ENCODE measurements at places on chromosomes 1 and 21.

DNA sequence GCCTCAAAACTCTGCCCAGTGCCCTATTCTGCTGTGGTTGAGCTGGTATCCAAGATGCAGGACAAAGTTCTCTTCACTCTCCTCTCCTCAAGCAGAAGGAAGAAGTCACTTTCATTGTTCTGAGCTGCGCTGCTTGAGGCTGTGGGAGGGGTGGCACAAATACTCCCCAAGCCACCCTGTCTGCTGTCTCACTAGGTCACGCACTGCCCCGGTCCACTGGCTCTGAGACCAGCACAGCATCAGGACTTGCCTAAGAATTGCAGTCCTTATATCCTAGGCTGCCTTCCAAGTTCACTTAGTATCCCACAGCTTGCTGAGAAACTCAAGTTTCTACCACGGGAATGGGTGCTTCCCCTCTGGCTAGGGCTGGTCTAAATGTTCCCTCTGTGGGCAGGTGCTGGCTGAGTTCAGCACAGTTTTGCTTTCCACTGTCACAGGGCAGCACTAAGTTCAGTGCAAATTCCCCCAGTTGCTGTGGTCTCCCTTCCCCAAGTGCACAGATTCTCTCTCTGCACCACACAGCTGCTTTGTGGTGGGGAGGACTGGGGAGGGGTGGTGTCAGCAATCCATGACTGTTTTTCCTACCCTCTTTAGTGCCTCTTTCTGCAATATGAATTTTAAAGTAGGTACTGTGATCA lies 32.4 kb downstream of the SLC9C2 start:
- no peak for DNase-seq

- no peak for DNase-seq
Observed at GRCh38 chr1:238501290-238501689, 610.6 kb upstream of the ZP4 start.

- DNase-seq: no peak
Observed at GRCh38 chr1:10502206-10502605, 27.5 kb downstream of the PEX14 start.

DNA sequence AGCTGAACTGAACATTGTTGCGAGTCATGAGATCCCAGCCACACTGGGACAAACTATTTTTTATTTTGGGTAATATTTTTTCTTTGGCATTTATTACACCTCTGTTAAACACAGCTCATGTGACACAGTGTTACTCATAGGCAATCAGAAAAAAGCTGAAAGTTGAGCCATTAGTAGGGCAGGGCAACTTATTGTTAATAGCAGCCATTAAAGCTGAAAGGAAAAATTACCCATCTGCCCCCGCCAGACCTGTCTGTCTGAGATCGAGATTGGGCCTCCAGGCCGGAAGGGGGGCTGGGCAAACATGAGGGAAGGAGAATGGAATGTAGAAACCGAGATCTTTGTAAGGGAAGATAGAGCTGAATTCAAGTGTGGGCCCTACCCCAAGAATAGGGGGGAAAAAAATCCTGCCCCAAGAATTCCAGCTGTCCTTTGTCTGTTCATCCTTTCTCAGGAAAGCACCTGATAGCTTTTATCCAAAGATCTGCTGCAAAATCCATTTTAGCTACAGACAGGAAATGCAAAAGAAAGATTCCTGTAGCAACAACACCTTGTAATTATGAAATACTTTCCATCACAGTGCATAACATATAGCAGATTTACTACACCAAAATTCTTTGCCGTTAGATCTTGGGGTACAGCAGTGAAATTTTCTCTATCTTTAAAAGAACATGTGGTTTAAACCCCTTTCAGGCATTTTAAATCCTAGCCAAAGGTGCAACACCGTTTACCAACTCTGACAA lies 212.8 kb downstream of the PBX1 start:
- DNase-seq: no peak

- no peak for DNase-seq
Observed at GRCh38 chr1:29798699-29799566, 562.6 kb downstream of the PTPRU start.

- DNase-seq: no peak
Observed at GRCh38 chr21:30126576-30126975, 40.0 kb downstream of the CLDN17 start.

DNA sequence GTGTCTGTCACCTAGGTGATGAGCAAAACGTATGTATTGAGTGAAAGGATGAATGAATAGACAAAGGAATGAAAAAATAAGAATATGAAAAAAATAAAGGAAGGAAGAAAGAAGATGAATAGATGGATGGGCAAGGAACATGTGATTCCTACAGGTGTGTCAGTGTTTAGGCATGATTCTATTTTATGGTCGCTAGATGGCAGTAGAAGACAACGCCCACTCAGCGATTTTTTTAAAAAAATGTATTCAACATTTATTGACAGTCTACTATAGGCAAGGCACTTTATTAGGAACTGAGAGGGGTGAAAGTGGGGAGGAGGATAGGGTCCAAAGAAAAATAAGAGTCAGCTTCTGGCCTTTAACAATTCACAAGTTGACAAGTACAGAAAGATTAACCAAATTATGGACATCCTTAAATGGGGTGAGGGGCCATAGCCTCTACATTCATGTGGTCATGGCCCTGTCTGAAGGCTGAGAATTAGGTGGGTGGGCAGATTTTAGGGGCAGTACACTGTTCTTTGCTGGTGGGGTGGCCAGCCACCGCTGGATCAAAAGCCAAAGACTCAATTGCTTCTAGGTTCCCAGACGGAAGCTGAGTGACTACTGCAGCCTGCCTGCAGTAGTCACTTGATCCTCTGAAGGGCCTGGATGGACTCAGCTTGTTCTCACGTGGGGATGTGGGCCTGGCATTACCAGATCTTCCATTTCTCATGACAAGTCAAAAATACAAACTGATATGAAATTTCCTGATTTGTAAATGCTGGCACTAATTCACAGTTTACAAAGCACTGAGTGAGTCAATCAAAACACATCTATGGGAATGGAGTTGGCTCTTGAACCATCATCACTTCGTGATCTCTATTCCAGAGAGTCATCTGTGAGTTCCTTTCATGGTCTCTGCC lies 83.9 kb downstream of the FASLG start:
- DNase-seq: no peak

DNA sequence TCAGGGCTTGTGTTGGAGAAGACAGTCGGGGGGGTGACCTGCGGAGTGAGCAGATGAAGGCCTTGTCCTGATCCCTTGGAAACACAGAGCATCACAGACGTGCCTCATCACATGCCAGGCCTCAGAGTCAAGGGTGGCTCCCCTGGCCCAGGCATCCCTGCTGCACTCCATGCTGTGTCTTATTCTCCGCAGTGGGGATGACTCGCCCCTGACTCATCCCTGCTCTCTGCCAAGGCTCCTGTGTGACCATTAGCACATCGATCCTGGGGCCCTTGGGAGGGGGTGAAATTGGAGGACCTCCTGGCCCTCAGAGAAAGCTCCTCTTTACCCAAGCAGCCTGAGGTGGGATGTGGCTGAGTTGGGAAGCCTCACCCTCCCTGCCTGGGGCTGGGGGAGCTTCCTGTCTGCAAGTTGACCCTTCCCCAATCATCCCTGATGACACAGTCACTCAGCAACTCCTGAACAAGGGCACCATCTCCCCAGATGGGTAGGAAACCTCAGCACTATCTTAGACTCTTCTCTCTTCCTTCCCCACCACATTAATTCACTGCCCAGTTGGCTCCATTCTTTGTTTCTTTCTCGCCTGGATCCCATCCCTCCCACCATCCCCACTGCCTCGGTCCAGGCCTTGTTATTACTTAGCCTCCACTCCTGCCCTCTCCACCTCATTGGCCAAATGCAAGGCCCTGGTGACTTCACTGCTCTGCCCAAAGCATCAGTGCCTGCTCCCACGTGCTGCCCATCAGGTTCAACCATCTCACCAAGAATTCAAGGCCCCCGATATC lies 74.6 kb downstream of the CAMK2N1 start:
- DNase-seq: no peak

DNA sequence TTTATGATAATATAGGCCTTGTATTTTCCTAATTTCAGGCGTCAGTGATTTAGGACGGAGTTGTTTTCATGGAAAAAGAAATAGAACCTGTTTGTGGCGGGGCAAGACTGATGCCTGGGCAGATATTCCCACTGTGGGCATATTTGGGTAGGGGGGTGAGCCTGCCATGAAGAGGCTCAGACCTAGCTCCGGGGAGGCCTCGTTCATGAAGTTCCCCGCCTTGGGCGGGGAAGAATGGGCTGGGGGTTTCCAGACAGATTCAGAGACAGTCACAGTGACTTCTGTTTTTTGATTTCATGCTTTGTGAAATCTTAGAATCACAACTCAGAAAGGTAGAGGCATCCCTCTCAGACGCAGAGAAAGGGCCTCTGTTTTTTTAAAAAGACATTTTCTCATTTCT lies 36.1 kb downstream of the RUNX3 start:
- DNase-seq: peak; percentile 22

- peak; percentile 72 for DNase-seq
Observed at GRCh38 chr1:169138866-169139670, 32.6 kb downstream of the ATP1B1 start.

GRCh38 chr1:18938707-18939070 lies 17.8 kb downstream of the IFFO2 start:
- no peak for DNase-seq

GRCh38 chr1:248820041-248820585 lies 5.6 kb downstream of the SH3BP5L start:
- DNase-seq: no peak

GRCh38 chr1:246794048-246794827 lies 70.0 kb downstream of the SCCPDH start:
- DNase-seq: no peak

DNA sequence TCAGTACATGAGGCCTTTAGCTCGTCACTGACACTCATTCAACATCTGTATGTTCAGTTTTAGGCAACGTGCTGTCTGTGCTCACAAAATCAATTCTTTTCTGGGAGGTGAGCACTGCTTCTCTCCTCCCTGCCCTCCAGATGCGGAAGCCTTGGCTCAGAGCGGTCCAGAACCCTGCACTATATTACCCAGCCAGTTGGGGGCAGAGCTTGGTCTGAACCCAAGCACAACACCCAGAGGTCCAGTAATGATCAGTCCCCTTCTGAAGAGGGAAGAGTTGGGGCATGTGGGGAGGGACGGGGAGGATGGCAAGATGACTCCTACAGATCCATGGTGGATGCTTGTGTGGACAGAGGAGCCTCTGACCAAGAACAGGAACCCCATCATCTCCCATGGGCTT lies 5.6 kb upstream of the DSCAM start:
- no peak for DNase-seq

GRCh38 chr1:27624467-27625178 lies 10.4 kb downstream of the FGR start:
- peak; percentile 59 for DNase-seq

GRCh38 chr1:119483441-119484200 lies 23.4 kb upstream of the HSD3B1 start:
- DNase-seq: no peak

DNA sequence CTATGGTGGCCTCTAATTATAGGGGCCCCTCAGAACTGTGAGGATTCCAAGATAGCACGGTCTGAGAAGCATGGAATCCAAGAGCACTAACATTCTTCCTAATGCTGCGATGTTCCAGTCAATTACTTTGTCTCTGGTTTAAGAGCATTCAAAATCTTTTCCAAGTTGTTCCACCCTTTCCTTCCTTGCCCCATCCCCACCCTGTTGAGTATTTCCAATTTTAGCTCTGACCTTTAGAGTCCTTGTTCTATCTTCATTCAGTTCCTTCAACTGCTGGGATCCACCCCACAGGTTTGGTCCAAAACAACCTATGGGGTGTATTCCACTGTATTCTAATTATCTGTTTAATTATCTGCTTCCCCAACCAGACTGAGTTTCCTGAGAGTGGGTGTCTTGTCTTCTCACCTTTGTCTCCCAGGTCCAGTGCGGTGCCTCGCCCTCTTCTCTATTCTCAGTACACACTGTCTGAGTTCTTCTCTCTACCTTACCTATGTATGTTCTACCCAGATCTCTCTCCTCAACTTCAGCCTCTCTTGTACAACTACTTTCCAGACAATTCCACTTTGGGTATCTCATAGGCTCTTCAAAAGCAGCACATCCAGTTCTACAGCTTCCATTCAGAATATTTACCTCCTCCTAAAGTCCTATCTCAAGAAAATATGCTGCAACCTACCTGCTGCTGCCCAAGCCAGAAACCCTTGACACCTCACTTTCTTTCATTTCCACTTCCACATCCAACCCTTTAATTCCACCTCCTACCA lies 25.0 kb upstream of the BCL9 start:
- DNase-seq: no peak

DNA sequence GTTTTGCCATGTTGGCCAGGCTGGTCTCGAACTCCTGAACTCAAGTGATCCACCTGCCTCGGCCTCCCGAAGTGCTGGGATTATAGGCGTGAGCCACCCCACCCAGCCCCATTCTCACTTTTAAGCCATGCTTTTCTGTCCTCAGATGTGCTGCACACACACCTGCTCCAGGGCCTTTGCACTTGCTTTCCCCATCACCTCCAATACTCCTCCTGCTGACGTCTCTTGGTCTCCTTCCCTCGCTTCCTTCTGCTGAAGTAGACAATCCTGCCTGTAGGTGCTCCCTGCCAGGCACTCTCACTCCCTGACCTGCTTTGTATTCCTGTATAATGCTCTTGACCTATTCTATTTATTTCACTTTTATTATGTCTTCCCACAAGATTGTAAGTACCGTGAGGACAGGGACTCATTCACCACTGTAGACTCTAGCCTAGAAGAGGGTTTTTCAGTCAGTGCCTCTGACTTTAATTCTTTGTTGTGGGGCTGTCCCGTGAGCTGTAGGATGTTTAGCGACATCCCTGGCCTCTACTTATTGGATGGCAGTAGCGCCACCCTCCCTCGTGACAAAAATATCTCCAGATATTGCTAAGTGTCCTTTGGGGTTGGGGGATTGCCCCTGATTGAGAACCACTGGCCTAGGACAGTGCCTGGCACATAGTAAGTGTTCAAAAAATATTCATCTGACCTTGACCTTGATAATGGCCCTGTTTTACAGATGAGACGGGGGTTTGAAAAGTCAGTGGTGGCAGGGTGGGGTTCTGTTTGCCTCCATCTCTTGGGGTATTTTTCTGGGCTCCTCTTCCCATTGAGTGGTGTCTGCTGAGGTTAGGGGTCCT lies 4.6 kb downstream of the TNFRSF1B start:
- no peak for DNase-seq

DNA sequence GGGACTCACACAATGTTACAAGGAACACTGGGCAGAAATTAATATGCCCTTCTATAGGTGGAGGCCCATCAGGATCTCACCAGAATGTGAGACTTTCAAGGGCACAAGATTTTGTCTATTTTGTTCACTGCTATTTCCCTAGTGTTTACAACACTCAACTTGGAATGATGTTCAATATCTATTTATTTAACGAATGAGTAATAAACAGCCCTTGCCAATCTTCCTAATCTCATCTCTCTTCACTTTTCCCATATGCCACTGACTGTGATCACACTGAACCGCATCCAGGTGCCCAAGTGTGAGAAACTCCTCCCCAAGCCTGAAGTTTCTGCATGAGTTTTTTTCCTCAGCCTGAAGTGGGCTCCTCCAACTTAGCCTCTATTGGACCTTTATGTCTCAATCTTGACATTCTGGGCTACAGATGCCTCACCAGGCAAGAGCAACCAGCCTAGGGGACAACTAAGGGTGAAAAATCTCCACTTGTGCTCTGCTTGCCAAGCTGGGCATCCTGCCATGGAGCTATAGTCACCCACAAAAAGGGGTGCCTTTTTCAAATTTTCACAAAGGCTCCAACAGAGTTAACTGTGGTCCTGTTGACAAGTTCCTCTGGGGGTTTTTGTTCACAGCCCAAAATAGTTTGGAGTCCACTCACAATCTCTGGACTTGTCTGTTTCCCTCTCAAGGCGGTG lies 105.6 kb downstream of the PLPP3 start:
- no peak for DNase-seq

GRCh38 chr1:115495625-115496024 lies 146.1 kb upstream of the VANGL1 start:
- DNase-seq: no peak

Measured in GM10248 (cell line).